ENCODE measurements at places on chromosomes 16 and 17.
A peak's percentile ranks its signal among the peaks of the same experiment; 100 is the strongest.

GRCh38 chr17:61389670-61390478 is 9.8 kb upstream of the TBX2 start:
- DNase-seq: peak; percentile 83

GRCh38 chr16:69618721-69619120 is 53.0 kb downstream of the NFAT5 start:
- no peak for DNase-seq

DNA sequence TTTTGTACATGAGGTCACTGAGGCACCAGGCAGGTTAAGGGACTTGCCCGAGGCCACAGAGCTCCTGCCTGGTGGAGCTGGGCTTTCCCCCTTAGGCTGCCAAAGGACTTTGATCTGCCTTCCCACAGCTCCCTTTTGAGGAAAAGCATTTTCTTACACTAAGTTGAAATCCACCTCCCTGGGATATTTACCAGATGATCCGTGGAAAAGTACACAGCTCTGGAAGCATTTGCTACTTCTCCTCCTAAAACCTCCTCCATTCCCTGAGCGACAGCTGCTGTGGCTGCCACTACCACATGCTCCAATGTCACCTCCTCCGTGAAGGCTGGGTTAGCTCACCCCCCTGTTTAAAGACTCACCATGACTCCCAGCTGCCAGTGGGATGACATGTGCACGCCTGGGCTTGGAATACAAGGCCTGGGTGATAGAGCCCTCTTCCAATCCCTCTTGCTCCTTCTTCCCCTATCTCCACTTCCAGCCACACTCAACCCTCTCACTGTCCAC is 1.2 kb upstream of the MPRIP start:
- no peak for DNase-seq

DNA sequence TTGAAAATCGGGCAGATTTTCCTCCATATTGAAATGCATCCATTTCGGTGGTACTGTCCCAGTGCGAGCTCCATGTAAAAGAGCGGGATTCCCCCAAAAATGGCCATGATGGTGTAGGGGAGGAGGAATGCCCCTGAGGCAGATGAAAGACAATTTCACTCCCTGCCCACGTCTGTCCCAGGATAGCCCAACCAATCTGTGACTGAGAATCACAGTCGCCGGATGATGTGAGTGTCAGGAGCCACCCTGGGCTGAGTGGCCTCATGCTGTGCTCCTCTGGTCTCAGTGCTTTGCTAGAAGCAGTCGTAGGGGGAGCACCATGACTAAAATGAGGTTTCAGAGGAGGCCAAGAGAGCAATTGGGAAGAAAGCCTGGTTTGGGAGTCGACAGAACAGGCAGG is 16.7 kb downstream of the SLC6A4 start:
- no peak for DNase-seq

- no peak for DNase-seq
Observed at GRCh38 chr17:72342627-72343527, 222.1 kb downstream of the SOX9 start.

DNA sequence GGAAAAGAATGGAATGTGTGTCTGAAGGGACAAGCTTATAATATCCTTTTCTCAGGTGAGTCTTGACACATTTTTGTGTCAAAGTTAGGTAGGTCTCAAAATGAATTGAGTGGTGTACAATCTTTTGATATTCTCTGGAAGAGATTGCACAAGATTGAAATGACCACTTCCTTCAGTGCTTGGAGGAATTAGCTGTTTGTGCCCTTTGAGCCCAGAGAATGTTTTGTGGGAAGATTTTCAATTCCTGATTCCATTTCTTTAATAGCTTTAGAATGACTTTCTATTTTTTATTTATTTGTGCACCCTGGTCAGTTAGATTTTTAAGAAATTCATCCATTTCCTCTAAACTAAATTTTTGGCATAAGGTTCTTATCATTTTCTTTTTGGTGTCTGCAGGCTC is 1.6 kb upstream of the CCL13 start:
- no peak for DNase-seq

- DNase-seq: no peak
Observed at GRCh38 chr16:29820730-29821642, 724 bp downstream of the MVP start.

GRCh38 chr17:43945074-43945829 is 3.0 kb upstream of the PPY start:
- DNase-seq: no peak

DNA sequence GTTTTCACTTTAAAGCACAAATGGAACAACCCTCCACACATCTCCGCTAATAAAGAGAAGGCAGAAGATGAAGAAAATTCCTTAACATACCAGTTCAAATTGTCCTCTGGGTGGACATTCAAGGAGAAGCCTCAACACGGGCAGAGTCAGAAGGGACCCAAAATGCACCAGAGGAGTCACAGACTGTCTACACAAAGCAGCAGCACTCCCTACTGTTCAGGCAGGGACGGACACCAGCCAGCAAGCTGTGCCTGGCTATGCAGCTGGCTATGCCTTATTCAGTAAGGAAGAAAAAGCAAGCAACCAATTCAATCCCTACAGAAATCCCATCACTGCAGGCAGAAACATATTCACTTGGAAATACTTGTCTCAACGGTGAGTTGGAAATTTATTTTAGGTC is 8.1 kb downstream of the DNAJC7 start:
- no peak for DNase-seq

- no peak for DNase-seq
Observed at GRCh38 chr16:9476744-9477143, 385.3 kb downstream of the HAPSTR1 start.

DNA sequence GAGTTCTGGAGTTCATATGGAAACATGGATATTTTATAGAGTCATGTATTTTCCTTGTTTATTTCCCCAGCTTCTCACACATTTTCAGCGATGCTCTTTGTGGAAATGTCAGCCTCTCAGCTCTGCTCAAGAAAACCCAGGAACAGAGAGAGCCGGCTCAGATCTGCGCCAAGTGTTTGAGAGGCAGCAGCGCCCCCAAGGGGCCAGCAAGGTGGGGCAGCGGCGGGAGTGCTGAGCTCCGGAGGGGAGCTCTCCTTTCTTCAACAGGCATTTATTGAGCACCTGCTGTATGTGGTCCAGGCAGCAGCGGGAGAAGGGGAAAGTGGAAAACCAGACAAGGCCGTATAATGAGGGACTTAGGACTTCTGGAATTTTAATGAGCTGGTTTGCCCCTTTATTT is 421.1 kb upstream of the C16orf82 start:
- DNase-seq: peak; percentile 80

GRCh38 chr17:48842746-48843145 is 11.9 kb downstream of the CALCOCO2 start:
- DNase-seq: no peak

- no peak for DNase-seq
Observed at GRCh38 chr16:67481561-67482232, 740 bp upstream of the ATP6V0D1 start.

DNA sequence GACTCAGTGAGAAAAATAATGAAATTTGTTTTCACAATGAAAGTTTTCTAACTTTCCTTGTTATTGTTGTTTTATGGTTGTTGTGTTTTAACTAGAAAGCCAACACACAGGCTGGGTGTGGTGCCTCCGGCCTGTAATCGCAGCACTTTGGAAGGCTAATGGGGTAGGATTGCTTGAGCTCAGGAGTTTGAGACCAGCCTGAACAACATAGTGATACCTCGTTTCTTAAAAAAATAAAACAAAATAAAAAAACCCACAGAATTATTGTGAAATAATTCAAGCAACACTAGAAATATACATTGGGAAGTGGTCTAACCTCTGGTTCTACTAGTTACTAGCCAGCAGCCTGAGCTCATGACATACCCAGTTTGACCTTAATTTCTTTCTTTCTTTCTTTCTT is 630 bp downstream of the MILR1 start:
- DNase-seq: no peak

DNA sequence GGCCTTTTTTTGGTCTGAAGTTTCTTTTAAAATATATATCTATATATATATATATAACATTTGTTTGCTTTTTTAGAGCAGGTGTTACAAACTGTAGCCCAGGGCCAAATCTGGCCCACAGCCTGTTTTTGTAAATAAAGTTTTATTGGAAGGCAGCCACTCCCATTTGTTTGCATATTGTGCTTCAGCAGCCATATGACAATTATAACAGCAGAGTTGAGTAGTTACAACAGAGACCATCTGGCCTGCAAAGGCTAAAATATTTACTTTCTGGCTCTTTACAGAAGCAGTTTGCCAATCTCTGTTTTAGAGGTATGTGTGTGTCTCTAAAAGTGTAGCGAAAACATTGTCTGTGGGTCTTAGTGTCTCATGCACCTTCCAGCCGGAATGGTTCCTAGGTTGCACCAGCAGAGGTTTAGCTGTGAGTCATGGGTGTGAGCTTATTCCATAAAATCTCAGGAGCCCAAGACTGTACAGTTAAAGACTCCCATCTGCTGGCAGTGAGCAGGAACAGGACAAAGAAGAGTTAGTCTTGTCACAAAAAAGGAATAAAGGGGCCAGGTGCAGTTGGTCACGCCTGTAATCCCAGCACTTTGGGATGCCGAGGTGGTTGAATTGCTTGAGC is 23.8 kb downstream of the LCMT1 start:
- DNase-seq: no peak

DNA sequence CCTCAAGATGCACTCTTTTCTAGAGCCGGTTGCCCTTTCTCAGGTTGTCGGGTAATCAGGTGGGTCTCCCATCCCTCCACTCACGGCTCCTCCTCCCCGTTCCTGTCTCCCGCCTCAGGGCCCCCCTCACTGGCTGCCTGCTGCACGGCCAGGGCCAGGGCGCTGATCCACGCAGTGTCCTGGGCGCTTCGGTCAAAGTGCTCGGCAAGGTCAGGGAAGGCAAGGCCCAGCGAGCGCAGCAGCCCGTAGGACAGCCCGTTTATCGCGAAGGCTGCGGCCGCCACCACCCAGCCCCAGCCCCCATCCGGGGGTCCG is 753 bp downstream of the SLC16A11 start:
- peak; percentile 36 for DNase-seq

GRCh38 chr17:1558401-1558800 is 4.2 kb downstream of the PITPNA start:
- no peak for DNase-seq

- DNase-seq: no peak
Observed at GRCh38 chr17:73309727-73310596, 1.8 kb downstream of the CDC42EP4 start.

GRCh38 chr16:22321340-22322001 is 24.3 kb downstream of the POLR3E start:
- DNase-seq: peak; percentile 79

- DNase-seq: no peak
Observed at GRCh38 chr17:4512156-4513112, 13.8 kb downstream of the SPNS2 start.

DNA sequence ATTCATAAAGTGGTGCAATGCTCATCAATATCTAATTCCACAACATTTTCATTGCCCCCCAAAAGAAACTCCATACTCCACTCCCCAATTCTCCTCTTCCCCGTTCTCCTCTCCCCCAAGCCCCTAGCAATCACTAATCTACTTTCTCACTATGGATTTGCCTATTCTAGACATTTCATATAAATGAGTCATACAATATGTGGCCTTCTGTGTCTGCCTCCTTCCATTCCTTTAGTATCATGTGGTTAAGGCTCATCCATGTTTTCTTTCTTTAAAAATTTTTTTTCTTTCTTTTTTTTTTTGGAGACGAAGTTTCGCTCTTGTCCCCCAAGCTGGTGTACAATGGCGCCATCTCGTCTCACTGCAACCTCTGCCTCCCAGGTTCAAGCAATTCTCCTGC is 56.3 kb upstream of the HAS3 start:
- DNase-seq: no peak

DNA sequence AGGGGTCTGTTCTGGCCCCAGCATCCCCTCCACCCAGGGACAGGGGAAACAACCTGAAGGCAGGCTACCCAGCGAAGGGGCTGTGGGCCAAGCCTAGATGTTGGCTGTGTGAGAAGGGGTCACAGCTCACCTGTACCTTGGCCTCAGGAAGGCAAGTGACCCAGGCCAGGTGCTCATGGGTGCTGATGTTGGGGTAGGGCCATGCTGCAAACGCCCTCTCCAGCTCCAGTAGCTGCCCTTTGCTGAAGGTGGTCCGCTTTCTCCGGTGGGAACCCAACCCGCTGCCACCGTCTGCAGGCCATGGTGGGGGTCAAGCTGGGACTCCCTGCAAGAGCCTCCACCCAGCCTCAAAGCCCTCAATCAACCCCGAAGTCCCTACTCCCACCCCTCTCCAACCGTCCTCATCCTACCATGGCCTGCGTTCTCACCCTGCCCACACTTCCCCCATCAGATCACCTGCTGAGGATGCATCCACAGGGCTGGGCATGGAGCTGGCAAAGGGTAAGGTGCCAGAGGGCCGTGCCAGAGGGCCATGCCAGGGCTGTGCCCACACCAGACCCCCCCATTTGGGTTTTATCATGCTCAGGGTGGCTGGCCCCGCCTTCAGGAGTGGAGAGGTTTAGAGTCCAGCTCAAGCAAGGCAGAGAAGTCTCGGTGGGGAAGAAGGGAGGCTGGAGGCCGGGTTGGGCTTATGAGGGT is at the start of gene SEBOX:
Gene SEBOX, minus strand, starts transcription at position 535 of the 699 bp plus-strand sequence. Its CDS starts 48 bp downstream, at position 487.
- DNase-seq: no peak

GRCh38 chr17:46730679-46731078 is 87.8 kb downstream of the WNT3 start:
- DNase-seq: no peak

DNA sequence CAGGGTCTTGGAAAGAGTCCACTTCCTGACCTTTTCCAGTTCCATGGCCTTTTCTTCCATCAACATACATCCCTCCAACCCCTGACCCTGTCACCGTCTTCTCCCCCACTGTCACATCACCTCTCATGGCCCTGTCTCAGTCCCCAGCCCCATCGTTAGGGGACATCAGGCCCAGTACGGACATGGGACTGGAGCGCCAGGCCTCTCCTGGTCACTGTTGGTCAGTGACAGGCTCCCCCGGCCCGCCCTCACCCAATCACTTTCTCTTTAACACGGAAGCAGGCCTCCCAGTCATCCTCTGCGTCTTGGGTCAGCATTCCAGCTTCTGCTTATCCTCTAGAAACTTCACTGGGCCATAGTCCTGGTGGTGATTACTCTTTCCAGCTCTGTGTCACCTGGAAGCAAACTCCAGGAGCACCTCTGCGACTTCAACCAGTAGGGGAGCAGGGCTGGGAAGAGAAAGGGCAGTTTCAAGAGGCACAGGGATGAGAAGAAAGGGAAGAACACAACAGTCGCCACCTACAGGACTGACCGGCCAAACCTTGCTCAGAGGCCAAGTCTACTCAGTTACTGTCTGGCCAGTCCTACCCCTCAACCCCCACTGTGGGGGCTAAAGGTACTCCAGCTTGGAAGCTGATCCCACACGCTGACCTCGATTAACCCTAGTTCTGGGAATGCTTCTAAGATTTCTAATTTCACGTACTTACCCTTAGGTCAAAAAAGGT is 15.9 kb upstream of the ICAM2 start:
- DNase-seq: peak; percentile 60

DNA sequence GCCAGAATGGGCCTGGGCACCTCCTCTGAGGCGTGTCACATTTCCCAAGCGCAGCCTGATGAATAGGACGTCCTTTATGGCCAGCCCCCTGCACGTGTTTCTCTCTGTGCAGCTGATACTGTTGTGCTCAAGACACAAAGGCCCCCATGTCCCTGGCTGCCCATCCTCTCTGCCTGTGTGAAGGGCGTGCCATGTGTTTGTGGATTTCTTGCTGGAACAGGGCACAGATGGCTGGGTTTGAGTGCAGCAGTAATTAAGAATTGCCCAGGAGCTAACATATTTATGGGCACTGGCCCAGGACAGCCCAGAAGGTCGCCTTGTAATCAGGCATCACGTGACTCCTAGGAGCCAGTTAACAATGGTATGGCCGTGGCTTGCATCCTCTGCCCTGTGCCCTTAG is 181.1 kb downstream of the CCDC182 start:
- no peak for DNase-seq

- DNase-seq: peak; percentile 56
Observed at GRCh38 chr17:7632492-7632894, 2.6 kb downstream of the SHBG start.
